ENCODE measurements at places on chromosomes 3 and 15.

GRCh38 chr15:28944286-28944685 lies 58.5 kb downstream of the APBA2 start:
- DNase-seq, result no peak

GRCh38 chr3:161630794-161631193 lies 134.2 kb downstream of the OTOL1 start:
- DNase-seq, result no peak

GRCh38 chr3:135228201-135228600 lies 433.1 kb downstream of the EPHB1 start:
- no peak for DNase-seq

GRCh38 chr3:104974316-104974715 lies 392.4 kb upstream of the ALCAM start:
- DNase-seq, result no peak

DNA sequence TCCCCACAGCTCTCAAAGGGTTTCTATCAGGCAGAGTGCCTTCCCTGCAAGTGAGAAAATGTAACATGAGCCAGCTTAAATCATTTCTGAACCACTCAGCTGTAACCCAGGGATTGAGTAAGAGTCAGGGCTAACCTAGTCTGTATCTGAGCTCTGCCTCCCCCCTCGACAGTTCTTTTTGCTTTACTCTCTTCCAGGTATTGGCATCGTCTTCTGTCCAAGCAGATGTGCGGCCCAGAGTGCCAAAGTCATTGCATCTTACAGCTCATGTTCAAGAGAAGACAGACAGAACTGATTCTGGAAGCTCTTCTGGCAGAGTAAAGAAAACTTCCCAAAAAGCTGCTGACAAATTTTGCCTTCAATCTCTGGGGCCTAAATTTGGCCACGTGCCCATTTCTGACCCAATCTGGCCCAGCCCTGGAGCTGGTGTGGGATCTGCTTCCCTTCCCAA lies 74.8 kb downstream of the ABHD5 start:
- no peak for DNase-seq

GRCh38 chr3:136193278-136194054 lies 2.7 kb downstream of the MSL2 start:
- no peak for DNase-seq

GRCh38 chr3:129793319-129793718 lies 100.2 kb downstream of the TMCC1 start:
- no peak for DNase-seq

DNA sequence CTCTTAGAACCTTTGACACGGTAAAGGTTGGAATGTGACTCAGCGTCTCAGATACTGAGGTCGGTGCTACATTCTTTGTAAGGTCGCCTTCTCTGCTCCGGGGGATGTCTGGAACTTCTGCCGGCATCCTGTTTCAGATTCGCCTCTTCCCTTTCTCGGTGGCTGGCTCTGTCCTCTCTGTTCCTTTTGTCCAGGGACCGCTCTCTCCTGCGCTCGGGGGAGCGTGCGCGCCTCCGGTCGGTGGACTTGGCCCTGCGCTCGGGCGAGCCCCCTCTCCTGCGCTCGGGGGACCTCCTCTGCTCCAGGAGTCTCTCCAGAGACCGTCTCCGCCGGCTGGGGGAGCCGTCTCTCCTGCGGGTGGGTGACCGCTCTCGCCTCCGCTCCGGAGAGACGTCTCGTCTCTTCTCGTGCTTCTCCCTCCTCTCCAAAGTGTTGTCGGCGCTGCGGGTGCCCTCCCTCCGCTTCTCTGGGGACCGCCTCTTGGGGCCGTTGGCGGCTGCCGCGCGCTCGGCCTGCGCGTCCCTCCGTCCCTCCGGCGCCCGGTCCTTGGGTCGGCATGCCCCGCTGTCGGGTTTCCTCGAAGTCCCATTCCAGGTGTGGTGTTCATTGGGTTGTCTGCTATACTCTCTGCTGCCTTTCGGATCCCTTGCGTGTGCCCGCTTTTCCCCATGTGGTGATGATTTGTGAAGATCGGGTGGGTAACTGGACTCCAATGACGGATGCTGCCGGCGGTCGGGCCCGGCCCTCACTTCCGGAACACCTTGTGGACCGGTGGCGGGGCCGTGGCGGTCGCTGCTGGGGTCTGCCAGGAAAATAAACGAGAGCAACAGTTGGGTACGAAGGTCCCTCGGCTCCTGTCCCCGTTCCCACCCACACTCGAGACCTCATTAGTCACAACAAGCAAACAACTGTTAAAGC lies 668.8 kb upstream of the ADAMTS9 start:
- no peak for DNase-seq

DNA sequence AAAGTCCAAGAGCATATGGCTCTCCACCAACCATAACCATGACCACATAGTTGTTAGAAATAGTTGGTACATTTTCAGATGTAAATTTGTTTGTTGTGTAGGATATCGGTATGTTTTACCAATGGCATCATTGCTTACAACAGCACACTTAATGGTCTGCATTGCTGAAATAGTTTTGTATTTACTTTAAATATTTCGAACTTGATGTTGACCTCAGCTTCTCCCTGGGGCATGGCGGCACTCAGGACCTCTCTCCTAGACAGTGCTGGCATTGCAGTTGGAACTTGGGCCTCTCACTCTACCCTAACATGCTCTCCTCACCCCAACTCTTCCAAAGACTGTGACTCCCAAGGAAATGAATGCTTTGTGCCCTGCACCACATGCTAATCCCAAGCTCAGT lies 5.0 kb downstream of the SLC22A13 start:
- no peak for DNase-seq

- no peak for DNase-seq
Observed at GRCh38 chr3:30741889-30742288, 135.5 kb downstream of the TGFBR2 start.

GRCh38 chr15:25368850-25369249 lies 70.0 kb downstream of the UBE3A start:
- no peak for DNase-seq

DNA sequence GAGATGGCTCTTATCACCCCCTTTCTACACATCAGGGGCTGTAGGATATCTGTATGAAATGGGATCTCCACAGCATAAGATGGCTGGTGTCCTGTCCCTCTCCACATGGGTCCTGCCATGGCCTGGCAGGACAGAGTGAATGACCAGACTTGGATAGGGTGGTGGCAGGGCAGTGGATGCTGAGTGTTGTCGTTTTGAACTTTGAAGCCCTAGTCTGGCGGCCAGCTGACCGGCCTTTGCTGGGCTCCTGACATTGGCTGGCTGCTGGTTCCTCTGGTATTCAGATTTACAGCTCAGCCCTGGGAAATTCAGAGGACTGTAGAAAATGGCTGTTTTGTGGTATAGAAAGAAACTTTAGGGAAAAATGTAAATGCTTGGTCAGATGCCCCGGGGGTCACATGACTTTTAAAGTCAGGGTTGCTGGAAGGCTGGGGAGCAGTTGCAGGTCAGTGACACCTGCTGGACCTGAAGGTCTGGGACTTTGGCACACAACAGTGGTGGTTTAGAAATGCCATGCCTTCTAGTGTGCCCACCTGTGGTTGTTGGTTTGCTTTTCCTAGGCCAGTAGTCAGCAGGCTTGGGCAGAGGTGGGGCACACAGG lies 13.5 kb upstream of the PGPEP1L start:
- DNase-seq, result no peak

- no peak for DNase-seq
Observed at GRCh38 chr15:51806123-51806522, 23.3 kb upstream of the TMOD3 start.

DNA sequence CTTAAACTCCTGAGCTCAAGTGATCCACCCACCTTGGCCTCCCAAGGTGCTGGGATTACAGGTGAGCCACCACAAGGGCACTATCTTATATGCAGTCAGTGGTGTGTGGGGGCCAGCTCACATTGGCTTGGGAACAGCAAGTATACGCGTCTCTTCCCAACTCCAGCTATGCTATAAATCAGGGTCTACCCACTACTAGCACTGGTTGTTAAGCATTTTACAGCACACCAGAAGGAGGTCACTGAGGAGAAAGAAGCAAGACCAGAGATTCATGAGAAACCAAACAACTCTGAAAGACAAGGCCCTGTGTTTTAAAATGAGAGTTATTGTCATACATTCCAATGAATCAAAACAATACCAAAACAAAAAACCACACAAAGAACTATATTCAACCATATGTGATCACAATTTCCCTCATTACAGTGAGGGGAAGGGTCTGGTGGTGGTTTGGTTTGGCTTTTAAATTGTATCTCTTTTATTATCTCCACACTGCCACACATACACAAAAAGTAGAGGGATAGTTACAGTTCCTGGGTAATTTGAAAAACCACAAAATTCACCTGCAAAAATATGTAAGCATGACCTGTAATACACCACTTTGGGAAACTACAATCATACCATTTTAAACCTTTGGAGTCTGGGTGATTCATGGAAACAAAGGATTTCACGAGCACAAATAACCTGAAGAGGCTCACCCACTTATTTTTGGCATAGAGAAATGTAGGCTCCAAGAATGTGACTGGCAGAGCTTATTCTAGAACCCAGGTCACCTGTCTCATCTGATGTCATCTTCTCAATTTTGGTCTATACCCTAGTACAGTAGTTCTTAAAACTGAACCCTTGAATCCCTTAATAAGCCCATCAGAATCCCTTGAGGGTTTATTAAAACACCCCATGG lies 5.2 kb downstream of the MAGI1 start:
- no peak for DNase-seq

- DNase-seq, result no peak
Observed at GRCh38 chr15:63597038-63597790, at the start of gene FBXL22. TSS of gene FBXL22 (plus strand) at chr15:63597387. CDS start at chr15:63597393, 6 bp downstream.

DNA sequence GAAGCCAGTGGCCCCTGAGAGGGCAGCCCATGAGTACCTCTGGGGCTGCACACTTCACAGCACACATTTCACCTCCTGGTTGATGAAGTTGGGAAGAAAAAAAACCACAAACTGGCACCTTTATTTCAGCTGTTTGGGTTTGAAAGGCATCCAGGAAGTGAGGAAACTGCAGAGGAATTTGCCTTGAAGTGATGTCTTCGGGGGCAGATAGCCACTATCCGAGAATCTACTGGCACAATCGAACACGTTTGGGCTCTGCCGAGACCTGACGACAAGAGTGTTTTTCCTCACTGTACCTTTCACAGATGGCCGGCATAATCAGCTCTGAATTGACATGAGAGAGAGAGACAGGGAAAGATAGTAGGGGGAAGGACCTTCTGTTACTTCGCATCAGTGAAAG lies 59.7 kb downstream of the LRIG1 start:
- DNase-seq, result no peak

DNA sequence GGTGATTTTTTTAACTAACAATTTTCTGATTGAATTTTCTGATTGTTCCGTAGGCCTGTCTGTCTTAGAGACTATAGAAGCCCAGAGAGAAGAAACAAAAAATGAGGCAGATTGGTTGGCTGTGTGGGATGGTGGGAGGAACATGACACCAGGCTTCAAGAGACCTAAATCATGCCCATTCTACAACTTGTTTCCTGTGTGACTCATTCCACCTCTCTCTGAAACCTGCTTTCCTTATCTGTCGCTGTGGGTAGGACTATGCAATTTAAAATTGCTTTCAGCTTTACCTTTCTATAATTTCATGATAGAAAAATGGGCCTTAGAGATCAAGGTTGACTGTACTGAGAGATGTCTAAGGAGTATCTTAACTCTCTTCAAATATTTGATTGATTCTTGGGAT lies 44.5 kb downstream of the OXNAD1 start:
- DNase-seq, result no peak

GRCh38 chr3:117548600-117548999 lies 839.0 kb downstream of the TUSC7 start:
- DNase-seq, result no peak

- DNase-seq, result no peak
Observed at GRCh38 chr15:50496692-50497091, 49.8 kb downstream of the USP50 start.

- DNase-seq, result no peak
Observed at GRCh38 chr3:186025161-186025560, 83.7 kb downstream of the ETV5 start.

DNA sequence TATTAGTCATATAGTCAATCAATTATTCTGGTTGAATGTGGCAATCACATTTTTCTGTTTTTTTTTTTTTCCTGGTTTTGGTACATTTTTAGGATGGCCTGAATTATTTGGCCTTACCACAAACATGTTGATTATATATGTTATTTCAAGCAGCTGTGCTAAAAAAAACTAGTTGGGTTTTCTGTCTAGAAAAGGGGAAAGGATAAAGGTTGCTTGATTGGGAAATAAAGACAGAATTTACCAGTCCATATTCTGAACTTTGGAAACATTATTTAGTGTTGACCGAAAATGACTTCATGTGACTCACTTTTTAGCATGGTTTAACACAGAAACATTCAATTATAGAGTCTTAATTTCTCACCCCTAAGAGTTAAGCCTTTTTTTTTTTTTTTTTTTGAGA lies 8.1 kb downstream of the MORF4L1 start:
- DNase-seq, result no peak

DNA sequence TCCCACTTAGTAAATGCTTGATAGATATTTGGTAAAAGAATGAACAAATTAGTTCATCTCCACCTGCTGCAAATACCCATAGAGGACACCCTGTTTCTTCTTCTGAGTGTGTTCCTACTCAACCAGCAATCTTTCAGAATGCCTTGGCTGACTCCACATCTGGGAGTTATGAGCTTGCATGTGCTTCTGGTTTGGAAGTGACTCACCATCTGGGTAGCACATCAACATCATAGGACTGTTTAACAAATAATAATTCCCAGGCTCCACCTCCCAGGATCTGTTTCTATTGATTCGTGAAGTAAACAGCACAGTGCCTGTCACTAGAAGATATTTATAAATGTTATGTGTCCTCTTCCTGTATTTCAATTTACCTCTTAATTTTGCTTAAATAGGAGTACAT lies 580.1 kb downstream of the ROBO2 start:
- no peak for DNase-seq

DNA sequence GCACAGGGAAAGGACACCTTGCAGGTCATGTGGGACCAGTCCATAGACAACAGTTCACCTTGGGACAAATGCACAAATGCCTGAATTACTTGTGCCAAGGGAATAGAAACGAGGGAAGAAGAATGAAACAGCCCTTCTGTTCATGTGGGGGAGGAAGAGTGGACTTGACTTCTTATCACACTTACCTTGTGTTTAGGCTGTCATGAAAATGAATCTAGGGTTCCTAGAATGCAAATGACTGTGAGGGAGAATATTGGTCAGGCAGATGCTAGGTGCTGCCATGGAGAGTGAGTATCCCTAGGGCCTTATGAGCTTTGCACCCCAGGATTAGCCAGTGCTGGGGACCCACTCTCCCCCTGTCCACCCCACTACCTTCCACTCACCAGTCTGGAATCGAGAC lies 11.0 kb upstream of the PRKAR2A start:
- no peak for DNase-seq

GRCh38 chr3:156180077-156180476 lies 59.7 kb downstream of the KCNAB1 start:
- no peak for DNase-seq

DNA sequence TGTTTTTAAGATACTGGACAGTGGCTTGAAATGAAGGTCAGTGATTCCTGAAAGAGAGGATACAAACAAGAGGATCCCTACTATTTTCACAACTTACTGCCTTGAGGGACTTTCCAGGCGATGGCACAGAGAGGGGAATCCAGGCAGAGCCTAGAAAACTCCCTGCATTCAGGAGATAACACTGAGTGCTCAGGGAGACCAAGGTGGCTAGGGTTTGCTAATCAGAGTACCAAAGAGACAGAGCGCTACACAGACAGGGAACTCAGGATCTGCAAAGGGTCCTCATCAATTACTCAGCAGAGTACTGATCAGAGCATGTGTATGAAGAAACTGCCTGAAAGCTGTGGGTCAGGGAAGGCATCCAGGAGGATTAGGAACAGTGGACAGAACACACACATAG lies 11.7 kb upstream of the MRPS22 start:
- DNase-seq, result no peak

GRCh38 chr15:88204584-88204983 lies 52.0 kb downstream of the NTRK3 start:
- no peak for DNase-seq

GRCh38 chr3:110881069-110881468 lies 190.5 kb upstream of the NECTIN3 start:
- DNase-seq, result no peak
